ENCODE measurements at places on chromosomes 2 and 18. TPM values are rescaled to one million over a fixed set of nuclear protein-coding genes. Genes with fewer than 3 reads are reported as not detected.

The OSBPL6 gene
- 1.1 TPM for total RNA-seq

The CDK5R2 gene
- total RNA-seq: not detected

The GKN2 gene
- total RNA-seq: not detected

The ZNF236 gene
- 6.2 TPM for total RNA-seq

The ESCO1 gene
- total RNA-seq: 8.5 TPM

The CNTNAP5 gene
- total RNA-seq: not detected

The TLX2 gene
- total RNA-seq: not detected

The PDK1 gene
- 6.1 TPM for total RNA-seq

The TSPYL6 gene
- total RNA-seq: not detected

The KCNG2 gene
- total RNA-seq: not detected

The GREB1L gene
- total RNA-seq: 3.1 TPM

The ARHGEF33 gene
- 0.07 TPM for total RNA-seq

The GDF7 gene
- 0.10 TPM for total RNA-seq

The SCN9A gene
- total RNA-seq: 0.30 TPM
